ENCODE measurements at places on chromosomes 11 and 22. TPM values are rescaled to one million over a fixed set of nuclear protein-coding genes. Genes with fewer than 3 reads are reported as not detected.

GRCh38 chr22:39522567-39523300 lies 2.4 kb downstream of the ATF4 start:
- DNase-seq, result no peak

DNA sequence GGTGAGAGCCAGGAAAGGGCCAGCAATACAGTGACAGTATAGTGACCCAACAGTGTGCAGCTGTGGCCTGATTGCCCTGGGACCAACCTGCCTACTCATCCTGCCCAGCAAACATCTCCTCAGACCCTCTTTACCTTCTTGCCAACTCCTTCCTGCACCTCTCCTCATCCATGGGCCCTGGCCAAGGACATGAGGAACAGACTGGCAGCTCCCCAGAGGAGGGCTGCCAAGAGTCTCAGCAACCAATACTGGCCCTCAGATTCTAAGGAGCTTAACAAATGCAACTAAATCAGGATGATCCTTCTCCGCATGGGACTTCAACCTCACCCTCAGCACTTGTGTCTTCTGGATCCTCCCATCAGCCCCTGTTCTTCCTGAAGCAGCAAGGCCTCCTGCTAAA lies 77.0 kb downstream of the RPL27A start:
- DNase-seq, result no peak

DNA sequence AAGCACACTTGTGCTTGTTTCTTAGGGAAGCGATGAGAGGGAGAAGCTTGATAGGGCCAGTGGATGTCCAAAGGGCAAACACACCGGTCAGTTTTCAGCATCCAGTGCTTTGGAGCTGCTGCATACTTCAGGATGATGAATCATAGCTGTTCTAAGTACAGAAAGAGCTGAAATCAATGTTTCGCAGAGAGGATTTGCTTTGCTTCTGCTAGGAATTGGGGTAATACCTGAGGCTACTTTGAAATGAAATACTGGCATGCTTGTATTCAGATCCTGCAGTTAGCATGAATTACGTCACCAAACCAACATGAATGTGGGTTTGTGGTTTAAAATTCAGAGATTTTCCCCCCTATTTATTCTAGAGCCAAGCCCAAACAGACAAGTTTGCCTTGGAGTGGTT lies 41.7 kb upstream of the SC5D start:
- no peak for DNase-seq

DNA sequence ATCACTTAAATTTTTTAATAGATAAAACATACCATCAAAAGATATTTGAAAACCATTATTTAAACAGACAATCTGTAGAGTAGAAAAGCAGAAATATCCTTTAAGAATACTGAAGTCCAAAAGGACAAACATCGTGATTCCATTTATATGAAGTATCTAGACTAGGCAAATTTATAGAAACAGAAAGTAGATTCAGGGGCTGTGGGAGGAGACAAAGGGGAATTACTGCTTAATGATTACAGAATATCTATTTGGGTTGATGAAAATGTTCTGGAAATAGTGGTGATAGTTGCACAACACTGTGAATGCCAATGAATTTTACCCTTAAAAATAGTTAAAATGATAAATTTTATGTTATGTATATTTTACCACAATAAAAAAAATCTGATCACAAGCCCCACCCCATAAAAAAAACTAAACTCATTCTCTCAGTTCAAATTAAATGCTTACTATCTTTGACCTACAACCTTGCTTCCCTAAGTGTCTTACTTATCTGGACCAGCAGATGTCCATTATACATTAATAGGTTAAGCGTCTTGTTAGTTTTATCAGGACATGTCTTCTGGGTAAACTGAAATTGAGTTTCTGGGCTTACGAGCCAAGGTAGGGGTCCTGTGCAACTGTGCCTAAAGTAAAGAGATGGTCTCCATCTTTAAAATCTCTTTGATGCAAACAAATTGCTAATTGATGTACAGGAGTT lies 86.3 kb downstream of the FCHSD2 start:
- no peak for DNase-seq

DNA sequence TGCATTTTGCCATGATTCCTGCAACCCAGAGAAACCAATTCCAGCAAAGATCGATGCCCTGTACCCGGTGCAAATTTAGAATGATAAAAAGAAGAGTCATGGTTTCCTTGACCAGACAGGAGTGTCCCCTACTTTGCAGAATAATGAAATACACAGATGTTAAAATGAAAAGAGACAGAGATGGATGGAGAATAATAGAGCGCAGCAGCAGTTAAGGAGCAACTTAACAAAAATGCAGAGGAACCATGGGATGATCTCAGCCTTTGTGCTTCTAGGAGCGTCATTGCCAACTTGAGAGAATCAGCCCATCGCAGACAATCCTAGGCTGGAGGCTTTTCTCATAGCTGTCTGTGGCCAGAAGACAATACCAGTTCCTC lies 127.1 kb downstream of the LDLRAD3 start:
- no peak for DNase-seq

DNA sequence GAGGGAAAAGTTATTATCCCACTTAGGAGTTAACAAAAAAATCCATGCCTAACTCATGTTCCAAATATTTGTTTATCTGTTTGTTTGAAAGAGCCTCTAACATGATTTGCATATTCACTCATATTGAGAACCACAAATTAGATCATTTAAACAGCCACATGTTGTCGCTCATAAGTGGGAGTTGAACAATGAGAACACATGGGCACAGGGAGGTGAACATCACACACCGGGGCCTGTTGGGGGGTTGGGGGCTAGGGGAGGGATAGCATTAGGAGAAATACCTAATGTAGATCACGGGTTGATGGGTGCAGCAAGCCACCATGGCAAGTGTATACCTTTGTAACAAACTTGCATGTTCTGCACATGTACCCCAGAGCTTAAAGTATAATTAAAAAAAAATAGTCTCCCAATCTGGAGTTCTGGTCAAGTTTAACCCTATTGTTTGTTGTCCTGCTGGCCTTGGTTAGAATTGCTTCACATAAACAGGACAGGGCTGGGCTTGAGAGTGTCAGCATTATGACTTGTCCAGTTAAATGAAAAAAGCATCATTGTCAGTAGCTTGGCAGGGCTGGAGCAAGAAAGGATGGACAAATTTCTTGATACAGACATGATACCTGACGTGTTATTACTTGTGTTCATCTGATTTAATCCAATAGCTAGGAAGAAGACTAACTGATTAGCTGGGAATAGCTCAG lies 57.8 kb upstream of the PSMA1 start:
- DNase-seq, result no peak

GRCh38 chr22:49992921-49993648 lies 19.5 kb downstream of the IL17REL start:
- no peak for DNase-seq

DNA sequence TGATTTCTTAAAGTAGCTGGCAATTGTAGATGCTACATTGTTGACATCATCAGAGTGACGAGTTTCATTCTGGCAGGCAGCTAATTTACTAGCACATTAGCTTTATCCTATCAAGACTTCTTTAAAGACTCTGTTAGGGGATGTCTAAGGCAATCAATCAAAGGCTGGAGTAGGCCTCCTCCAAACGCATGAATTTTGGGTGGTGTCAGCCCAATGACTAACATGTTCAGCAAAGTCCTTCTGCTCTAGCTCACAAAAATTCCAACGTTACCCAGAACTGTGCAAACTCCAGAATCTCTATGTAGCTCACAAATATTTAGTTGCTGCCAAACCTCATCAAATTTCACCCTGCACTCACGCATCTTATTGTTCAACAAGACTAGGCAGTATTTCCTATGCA lies 395.6 kb downstream of the DLG2 start:
- DNase-seq, result no peak

DNA sequence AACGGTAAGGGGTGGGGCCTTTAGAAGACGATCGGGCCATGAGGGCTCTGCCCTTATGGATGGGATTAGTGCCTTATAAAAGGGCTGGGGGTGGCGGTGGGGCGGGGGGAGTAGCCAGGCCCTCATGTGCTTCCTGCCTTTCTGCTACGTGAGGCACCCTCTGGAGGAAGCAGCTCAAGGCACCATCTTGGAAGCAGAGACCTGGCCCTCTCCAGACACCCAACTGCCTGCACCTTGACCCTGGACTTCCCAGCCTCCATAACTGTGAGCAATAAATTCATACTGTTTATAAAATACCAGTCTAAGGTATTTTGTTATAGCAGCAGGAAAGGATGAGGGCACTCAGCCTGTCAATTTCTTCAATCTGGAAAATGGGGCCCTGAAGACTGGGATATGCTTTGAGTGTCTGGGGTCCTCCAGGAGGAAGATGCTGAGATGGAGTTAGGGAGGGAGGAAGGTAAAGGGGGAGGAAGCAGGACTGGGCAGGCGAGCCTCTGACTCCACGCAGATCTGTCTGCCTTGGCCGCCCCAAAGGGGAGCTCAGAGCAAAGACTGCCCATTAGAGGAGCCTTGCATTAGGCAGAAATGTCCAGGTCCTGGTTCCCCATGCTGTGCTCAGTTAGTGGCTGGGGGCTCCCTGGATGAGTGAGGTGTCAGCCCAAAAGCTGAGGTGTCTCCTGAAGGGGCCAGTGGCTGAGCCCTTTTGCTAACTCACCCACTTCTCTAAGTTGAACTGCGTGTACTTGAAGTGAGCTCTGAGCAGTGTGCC lies 5.3 kb downstream of the CABP2 start:
- DNase-seq, result no peak

DNA sequence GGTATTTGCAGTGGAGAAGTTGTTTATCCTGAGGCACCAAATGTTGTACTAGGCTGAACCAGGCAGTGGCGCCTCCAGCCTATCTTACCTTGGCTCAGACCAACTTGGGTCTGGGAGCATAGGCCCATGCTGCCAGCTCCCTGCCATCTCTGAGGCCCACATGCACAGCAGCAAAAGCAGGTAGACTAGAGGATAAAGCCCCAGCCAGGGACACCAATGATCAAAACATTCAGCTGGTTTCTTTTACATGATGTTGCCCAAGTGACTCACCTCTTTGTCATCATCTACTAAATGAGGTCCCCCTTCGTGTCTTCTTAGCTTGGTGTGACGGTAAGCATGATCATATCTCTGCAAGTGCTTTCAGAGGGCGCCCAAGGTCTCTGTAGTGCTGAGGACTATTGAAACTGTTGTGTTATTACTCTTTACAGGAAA lies 112.1 kb upstream of the DRD2 start:
- no peak for DNase-seq

- no peak for DNase-seq
These were observed 83.9 kb downstream of the MED15 start for GRCh38 chr22:20591295-20591645.

MRPL21 gene
- total RNA-seq, result 90.2 TPM

DNA sequence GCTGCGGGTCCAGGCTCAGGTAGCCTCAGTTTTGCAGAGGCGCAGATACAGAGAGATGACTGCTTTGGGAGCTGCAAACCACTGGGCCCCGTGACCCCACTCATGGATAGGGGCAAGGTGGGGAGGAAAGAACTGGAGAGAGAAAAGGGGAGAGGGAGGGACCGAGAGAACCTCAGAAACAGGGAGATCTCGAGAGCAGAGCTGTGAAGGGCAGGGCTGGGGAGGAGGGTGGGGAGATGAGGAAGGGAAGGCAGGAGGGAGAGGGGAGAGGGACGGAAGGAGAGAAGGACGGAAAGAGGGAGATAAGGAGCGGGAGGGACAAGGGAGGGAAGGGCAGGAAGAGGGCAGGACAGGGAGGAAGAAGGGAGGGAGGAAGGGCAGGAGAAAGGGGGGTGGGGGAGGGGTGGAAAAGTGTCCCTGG lies 46.3 kb downstream of the IGLL1 start:
- no peak for DNase-seq

- peak; percentile 62 for DNase-seq
These were observed 41.1 kb downstream of the GRAMD4 start for GRCh38 chr22:46661221-46661851.

- no peak for DNase-seq
These were observed 2.6 kb downstream of the EWSR1 start for GRCh38 chr22:29270475-29271271.

TRIM49D1 gene
- total RNA-seq, result not detected

BARX2 gene
- total RNA-seq, result 0.12 TPM

DNA sequence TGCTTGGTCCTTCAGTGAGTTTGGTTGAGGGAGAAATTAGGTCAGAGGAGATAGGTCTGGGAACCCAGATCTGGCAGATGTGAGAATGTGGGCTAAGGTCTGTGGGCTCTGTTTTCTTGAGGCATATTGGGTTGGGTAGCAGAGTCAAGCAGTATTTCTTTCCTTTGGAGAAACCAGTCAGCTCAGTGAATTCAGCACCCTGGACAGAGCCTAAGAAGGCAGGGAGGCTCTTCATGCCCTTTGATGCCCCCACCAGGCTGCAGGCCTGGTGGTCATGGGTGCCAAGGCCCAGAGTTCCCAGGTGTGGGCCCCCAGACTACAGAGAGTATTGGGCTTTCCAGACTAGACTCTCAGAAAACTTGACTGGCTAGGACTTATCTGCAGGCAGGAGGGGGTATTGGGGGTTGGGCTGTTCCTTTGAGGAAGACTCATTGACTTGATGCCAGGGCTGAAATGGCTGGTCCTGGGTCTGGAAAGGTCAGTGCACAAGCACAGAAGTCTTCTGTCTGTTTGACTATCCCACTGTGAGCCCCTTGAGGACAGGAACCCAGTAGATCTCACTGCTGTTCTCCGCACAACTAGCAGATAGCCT lies 45.3 kb upstream of the NECTIN1 start:
- no peak for DNase-seq

OR4C45 gene
- total RNA-seq, result not detected

- DNase-seq, result no peak
These were observed 10.9 kb downstream of the TCIRG1 start for GRCh38 chr11:68049509-68050370.

GRCh38 chr11:4433856-4434255 lies 15.2 kb upstream of the OR52K2 start:
- DNase-seq, result no peak

TRIM77 gene
- total RNA-seq, result not detected

GRCh38 chr22:36350751-36351594 lies 36.8 kb downstream of the MYH9 start:
- no peak for DNase-seq

GRCh38 chr11:113684496-113684895 lies 21.6 kb downstream of the TMPRSS5 start:
- no peak for DNase-seq

- no peak for DNase-seq
These were observed 1.7 kb downstream of the UVRAG start for GRCh38 chr11:75816561-75817239.

GRCh38 chr11:108805030-108805429 lies 140.2 kb downstream of the DDX10 start:
- DNase-seq, result no peak

GLB1L2 gene
- total RNA-seq, result 27.1 TPM

- DNase-seq, result no peak
These were observed 360.0 kb downstream of the OPCML start for GRCh38 chr11:133172349-133172748.

- DNase-seq, result no peak
These were observed 65.7 kb downstream of the SGSM1 start for GRCh38 chr22:24871611-24872205.

PNPLA5 gene
- 2.9 TPM for total RNA-seq

KCNK4 gene
- total RNA-seq, result not detected
